ENCODE measurements at places on chromosomes 4 and X.

DNA sequence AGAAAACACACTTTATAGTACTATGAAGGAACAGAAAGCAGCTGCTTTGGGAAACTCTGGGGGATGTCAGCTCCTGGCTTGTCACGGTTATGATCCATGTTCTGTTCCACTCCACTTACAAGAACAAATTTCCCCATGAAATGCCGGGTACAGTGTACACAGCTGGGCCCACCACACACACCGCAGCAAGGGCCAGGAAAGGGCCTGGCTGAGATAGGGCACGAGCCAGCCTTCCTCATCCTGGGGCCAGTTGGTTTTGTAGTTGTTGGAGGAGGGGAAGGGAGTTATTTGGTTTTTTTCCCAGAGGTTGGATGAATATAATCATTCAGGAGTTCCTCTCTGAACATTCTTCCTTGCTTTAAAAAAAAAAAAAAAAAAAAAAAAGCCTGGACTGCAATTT, 56.8 kb downstream of the SEPSECS start:
- DNase-seq: no peak

DNA sequence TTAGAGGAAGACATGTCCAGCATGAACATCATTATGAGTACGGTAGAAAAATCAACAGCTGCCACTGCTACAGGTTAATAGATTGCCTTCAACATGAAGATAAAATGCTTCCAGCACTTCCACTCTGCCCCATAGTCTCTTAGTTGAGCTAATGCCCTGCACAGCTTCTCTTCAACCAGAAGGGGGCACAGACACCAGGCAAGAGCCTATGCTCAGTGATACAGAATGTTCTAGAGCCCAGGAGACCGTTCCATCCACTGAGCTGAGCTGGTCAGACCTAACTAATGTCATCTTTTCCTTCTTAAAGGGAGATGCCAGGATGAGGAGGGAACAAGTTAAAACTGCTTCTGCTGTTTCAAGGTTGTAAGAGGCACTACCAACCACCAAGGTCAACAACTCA, 42.2 kb downstream of the SMIM10L2A start:
- no peak for DNase-seq

DNA sequence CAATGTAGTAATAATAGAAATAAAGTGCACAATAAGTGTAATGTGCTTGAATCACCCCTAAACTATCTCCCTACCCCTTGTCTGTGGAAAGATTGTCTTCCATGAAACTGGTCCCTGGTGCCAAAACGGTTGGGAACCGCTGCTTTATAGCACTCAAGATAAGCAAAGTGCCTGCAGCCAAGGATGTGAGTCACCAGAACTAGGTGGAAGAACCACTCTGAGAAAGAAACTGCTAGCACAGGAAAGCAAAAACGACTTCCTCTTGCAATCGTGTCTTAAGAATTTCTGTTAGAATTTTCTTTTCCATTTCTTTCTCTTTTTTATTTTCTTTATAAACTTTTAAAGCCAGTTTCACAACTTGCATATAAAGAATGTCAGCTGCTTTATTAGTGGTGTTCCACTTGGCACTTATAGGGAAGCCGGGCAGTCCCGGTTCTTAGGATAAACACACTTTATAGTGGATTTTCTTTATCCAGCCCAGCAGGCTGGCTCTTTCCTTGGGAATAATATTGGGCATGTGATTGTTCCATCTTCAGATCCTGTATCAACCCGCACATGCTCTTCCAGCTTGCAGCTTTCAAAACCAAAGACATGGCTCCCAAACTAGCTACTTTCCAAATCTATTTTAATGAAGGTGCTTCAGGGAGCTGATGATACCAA, 32.3 kb upstream of the CXCL8 start:
- no peak for DNase-seq

GRCh38 chr4:116881077-116881476, 204.3 kb downstream of the TRAM1L1 start:
- DNase-seq: no peak

DNA sequence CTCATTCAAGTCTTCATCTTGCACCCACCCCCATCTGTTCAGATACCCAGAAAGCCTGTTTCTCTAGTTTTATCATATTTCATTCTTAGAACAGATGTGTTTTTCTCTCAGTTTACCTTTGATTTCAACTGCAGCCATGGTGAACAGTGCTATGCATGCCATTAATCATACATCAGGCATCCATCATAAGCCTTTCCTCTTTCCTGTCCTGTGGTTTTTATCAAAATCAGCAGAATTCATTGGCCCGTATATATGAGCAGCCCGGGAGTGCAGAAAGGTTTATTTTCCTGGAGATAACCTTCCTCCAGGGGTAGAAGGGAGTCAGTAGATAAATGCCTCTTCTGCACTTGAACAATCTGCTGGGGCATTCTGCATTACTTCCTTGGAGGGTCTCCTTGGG, 65.7 kb downstream of the IL21 start:
- DNase-seq: no peak

GRCh38 chrX:153599192-153600031, 473 bp upstream of the CCNQ start:
- peak; percentile 67 for DNase-seq

DNA sequence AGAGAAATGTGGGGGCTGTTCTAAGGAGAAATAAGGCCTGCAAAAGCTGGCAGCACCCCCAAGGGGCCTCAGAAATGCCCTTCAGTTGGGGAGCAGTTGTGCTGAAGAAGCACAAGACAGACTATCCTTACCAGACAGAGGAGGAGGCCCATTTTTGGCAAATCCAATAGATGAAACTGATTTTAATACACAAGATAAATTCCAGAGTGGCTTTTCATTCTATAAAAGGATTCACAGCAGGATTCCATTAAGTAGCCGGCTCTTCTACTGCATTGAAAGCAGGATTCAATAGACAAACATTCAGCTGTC, 8.1 kb downstream of the SEPTIN6 start:
- no peak for DNase-seq

DNA sequence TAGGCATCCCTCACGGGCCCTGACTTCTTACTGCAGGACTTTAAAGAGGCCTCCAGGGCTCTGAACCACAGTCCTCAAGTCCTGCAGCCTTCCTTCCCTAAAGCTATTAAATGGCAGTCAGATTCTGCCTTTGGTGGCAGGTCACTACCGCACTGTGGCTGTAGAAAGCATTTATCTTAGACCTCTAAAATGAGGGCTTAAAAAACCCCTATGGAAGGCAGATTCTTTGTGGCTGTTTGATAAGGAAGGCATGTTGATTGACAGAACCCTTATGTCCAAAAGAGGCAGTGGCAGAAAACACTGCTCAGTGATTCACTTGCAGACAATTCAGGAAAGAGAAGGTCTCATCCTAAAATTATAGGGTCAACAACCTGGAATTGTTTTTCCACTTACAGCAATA, 79.2 kb downstream of the FBXL5 start:
- no peak for DNase-seq

GRCh38 chr4:108443585-108443984, 176.8 kb upstream of the RPL34 start:
- DNase-seq: no peak

- DNase-seq: no peak
These were observed 41.0 kb upstream of the GATB start for GRCh38 chr4:151801547-151802516.

GRCh38 chr4:100420571-100420970, 97.3 kb downstream of the EMCN start:
- DNase-seq: no peak

GRCh38 chr4:184792950-184793555, 32.7 kb downstream of the ACSL1 start:
- DNase-seq: no peak

- no peak for DNase-seq
These were observed 81.2 kb downstream of the APOOL start for GRCh38 chrX:85084770-85085393.

DNA sequence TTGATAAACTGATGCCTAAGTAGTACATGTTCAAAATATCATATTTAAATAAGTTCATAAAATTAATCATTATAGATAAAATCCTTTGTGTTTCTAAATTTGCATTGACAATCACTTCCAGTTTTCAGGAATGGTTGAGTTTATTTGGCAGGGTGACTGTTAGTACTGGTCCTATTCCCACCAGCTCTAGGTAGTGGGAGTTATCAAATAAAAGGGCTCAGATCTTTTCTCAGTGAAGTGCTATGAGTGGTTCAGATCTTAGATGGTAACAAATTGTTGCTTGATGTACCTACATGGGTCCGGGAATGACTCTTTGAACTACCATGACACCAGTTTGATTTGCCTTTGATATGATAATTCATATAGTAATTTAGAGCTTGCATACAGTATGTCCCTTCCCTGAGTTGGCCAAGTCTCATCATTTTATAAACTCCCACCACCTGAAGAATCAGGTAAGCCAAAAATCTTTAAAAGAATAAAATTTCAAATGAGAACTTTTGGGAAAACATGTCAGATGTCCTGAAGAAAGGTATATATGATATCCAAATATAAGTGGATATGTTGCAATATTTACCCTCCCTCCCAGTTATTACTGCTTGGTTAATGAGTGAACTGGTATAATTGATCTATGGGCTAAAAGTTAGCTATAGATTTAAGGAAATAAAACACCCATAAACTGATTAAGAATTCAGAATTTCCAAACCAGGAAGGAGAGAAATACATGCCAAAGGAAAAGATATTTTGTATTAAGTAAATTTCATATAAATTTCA, 28.6 kb downstream of the GPC3 start:
- DNase-seq: no peak

All from right renal pelvis (tissue), 4 donors.